Left hindlimb (tissue), 1 donor: ENCODE measurements at places on chromosomes 6 and 20.
A peak's percentile ranks its signal among the peaks of the same experiment; 100 is the strongest.

- no peak for DNase-seq
These were observed 110.5 kb downstream of the LRFN2 start for GRCh38 chr6:40476673-40477072.

GRCh38 chr6:37303891-37304503, 46.1 kb upstream of the TMEM217 start:
- no peak for DNase-seq

DNA sequence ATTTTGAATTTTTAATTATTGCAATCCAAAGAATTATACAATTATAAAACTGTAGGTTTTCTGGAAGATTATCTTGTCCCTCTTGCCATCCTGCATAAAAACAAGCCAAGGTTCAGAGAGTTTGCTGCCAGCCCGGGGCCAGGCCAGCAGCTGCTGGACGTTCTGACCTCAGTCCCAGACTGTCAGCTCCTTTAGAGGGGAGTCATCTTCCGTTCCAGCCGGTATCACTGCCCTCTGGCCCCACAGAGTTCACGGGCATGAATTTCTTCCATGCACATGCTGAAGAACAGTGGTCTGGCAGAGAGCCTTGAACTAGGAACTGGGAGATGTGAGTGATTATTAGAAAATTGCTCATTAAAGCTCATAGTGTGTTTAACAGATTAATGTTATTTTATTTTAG, 130.4 kb upstream of the QKI start:
- DNase-seq = no peak

- DNase-seq = no peak
These were observed 9.9 kb downstream of the TFAP2A start for GRCh38 chr6:10404799-10405512.

GRCh38 chr20:53827292-53828087, 233.9 kb upstream of the ZNF217 start:
- no peak for DNase-seq

GRCh38 chr20:44483112-44483511, 7.4 kb downstream of the TTPAL start:
- no peak for DNase-seq

DNA sequence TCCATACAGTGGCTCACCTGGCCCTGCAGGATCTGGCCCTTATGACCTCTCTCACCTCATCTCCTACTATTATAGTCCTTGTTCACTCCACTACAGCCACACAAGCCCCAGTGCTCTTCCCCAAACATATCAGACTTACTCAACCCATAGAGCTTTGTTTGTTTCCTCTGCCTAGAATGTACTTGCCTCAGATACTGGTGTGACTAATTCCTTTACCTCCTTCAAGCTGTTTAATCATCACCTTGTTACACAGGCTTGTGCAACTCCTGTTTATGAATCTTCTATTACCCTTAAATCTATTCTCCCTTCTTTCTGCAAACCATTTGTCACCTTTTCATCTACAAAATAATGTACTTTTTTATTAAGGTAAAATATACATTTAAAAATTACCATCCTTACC, 3.2 kb downstream of the DEFB125 start:
- DNase-seq = no peak

DNA sequence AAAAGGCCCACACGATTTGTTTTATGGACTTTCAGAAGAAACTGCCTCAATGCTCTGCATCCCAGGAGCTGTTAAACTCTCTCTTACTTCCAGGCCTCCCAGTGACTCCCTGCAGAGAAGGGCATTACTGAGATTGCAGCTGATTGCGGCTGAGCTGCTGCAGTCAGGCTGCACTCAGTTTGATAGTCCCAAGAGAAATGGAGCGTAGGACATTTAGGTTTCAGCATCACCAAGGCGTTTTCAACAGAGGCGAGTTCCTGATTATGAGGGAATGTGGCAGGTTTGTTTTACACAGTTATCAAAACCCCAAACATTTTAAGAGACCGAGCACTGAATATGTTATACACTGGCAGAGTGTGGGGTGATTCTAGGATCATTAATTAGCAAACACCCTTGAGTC, 145.6 kb downstream of the TBX18 start:
- no peak for DNase-seq

DNA sequence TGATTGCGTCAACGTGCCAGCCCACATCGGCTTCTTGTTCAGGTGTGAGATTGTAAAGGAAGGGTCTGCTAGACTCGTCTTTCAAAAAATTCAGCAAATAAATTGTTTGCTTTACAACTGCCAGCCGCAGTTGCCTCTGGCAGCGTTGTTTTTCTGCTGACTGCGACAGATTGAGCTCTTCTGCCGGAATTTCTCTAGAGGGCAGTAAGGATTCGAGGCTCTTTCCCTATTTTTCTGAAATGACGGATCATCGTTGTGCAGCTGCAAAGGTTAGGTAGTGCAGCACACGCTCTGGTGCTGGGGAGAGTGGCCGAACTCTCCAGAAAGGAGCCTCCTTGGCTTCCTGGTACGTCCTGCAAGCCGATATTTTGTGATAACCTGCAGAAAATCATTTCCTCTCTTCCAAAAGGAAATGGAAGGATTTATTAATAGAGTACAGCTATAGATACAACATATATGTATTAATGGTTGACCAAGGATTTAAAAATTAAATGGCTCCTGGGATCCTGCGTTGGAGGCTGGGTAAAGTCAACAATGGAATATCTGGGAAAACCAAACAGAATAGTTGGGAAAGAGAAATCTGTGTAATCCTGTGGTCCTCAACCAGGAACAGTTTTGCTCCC, 121.9 kb upstream of the ZFP64 start:
- peak; percentile 45 for DNase-seq

GRCh38 chr6:3419624-3420272, 37.1 kb downstream of the SLC22A23 start:
- DNase-seq = no peak

DNA sequence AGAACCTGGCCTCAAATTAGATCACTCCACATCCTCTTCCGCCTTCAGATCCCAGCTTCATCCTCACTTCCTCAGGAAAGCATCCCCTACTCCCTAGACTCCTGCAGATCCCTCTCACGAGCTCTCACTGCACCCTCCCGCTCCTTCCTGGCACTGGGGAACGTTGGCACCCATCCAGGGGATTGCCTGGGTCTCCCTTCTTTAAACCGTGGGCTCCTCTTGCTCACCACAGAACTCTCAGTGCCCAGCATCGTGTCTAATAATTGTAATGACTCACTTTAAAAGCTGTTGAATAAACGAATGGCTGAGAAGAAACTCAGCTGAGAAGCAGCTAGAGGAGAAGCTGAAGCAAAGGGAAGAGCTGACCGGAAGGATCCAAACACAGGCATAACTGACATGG, 20.4 kb downstream of the ZC3H12D start:
- peak; percentile 13 for DNase-seq

DNA sequence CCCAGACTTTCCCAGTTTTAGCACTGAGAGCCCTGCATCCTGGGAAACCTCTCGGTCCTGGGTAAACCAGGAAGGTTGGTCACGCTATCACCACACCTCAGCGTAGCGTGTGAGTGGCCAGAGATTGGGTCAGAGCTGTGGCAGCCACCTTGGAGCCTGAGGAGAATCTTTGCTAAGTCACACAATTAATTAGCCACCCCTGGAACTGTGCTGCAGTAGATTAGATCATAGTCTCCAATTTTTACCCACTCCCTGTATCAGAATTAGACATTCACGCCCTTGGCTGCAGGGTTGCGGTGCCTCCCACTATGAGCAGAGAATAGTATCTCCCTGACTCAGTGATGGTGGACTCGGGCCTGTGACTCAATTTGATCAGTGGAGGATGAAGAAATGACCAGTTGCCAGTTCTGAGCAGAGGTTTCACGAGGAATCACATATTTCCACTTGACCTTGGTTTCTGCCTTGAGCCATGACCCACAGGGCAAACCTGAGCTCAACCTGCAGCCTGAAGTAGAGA, 6.0 kb upstream of the PTGIS start:
- DNase-seq = no peak

- DNase-seq = no peak
These were observed 63.7 kb upstream of the CD2AP start for GRCh38 chr6:47413752-47414422.

DNA sequence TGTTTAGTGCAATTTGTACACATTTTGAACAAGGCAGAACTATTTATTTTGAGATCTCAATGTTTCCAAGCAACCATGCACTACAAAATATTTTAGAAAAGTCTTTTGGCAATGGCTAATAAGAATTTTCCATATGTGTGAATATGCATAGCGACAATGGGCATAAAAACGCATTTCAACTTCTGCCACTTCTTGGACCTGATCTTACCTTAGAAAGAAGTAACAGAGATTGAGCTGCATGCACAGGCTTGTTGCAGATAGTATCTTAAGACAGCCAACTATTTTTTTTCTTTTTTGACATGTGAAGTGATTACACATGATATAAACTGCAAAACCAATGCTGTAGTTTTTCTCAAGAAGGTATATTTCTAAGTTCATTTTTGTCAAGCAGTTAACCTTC, 210.4 kb upstream of the PHACTR1 start:
- DNase-seq = no peak

DNA sequence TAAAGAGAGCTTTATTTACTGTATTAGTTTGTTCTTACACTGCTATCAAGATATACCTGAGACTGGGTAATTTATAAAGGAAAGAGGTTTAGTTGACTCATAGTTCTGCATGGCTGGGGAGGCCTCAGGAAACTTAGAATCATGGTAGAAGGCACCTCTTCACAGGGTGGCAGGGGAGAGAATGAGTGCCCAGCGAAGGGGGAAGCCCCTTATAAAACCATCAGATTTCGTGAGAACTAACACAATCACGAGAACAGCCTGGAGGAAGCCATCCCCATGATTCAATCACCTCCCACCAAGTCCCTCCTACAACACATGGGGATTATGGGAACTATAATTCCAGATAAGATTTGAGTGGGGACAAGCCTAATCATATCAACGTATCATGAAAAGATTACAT, 27.2 kb downstream of the ARID1B start:
- DNase-seq = no peak

DNA sequence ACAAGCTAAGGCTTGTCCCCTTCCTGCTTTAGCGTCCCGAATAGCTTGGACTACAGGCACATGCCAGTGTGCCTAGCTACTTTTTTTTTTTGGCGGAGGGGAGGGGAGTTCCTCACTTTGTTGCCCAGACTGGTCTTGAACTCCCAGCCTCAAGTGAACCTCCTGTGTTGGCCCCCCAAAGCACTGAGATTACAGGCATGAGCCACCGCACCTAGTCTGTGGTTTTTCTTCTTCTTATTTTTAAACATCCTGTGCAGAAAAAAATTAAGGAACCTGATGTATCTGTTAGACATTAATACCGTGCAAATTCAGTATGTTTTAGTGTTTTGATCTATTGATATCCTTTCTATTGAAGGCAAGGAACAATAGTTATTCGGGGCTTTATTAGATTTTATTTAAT, 25.7 kb downstream of the HIVEP1 start:
- DNase-seq = no peak

- no peak for DNase-seq
These were observed 47.3 kb upstream of the STXBP5 start for GRCh38 chr6:147156799-147157382.

DNA sequence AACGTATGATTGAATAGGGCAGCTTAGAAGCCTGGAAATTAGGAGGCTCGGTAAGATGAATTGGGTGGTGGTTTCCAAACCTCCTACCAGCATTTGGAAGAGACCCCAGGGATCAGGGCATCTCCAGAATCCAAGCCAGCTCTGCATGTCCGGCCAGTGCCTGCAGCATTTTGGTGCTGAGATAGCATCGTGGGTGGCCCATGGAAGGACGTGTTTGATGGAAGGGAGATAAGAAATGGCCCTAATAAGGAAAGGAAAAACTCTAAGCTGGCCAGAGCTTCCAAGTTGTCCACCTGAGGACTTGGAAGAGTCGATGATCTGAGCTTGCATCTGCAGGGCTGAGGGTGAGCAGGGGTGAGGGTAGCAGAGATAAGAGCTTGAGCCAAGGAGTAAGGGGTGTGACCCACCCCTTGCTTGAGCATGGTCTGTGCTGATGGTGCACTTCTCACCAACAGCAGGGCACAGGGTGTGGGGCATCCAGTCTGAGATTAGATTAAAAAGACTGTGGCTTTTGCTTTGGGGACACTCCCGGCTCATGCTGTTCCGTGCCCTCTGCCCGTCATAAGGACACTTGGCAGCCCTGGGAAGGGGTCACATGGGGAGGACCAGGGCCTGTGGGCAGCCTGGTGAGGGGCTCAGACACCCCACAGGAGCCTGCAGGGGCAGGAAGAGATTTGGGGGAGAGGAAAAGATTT, 213.2 kb downstream of the ERMARD start:
- no peak for DNase-seq

GRCh38 chr6:4258733-4259132, 123.4 kb upstream of the ECI2 start:
- DNase-seq = no peak

DNA sequence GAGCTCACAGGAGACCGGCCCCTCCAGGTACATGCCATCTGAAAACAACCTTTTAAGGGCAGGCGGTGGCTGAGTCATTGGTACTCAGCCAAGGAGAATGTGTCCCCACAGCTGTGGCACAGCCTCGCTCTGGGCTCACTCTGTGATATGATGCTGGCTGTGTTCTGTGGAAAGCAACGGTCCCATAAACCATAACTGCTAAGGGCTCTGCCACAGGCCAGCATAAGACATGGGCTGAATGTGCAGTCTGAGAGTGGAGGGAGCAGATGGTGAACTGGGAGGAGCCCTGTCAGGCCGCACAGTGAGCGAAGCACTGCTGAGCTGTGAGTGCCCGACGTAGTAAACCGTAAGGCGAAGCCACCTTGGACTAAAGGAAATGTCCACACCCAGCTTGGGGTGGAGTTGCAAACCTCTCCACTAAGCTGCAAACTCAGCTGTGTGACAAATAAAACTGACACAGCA, 375.8 kb downstream of the THBS2 start:
- no peak for DNase-seq

- DNase-seq = no peak
These were observed 10.4 kb upstream of the ABCC10 start for GRCh38 chr6:43416935-43417334.

DNA sequence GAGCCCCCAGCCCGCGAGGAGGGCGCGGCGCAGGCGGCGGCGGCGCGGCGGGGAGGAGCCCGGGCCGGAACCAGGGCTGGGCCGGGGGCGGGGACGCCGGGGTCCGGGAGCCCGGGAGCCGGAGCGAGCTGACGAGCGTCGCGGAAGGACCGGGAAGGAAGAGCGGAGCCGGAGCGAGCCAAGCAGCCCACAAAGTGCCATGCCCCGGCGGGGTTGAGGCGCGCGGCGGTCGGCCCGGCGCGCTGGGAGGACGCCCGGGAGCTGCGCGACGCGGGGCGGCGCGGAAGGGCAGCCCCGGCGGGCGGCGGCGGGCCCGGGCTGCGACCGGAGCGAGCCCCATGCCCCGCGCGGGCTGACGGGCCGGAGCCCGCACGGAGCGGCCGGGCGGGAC, 289 bp downstream of the FOXP4 start:
- no peak for DNase-seq

- DNase-seq = peak; percentile 61
These were observed 128.5 kb downstream of the HFE start for GRCh38 chr6:26215585-26216358.

- no peak for DNase-seq
These were observed 260.3 kb upstream of the MAN1A1 start for GRCh38 chr6:119609865-119610264.

- no peak for DNase-seq
These were observed 158.6 kb upstream of the MLN start for GRCh38 chr6:33962246-33963027.

- no peak for DNase-seq
These were observed 110.0 kb downstream of the MAP3K5 start for GRCh38 chr6:136682292-136682691.

- no peak for DNase-seq
These were observed 19.3 kb downstream of the ANKRD6 start for GRCh38 chr6:89452281-89452680.

- DNase-seq = no peak
These were observed 342.3 kb downstream of the C6orf118 start for GRCh38 chr6:164967102-164967501.
